ENCODE measurements at places on chromosomes 3 and 15. TPM values are rescaled to one million over a fixed set of nuclear protein-coding genes. Genes with fewer than 3 reads are reported as not detected.

CIDEC gene
- total RNA-seq: not detected

EFHB gene
- not detected for total RNA-seq

ROBO1 gene
- total RNA-seq: 0.05 TPM

AGBL1 gene
- not detected for total RNA-seq

CEP152 gene
- 42.7 TPM for total RNA-seq

DNA sequence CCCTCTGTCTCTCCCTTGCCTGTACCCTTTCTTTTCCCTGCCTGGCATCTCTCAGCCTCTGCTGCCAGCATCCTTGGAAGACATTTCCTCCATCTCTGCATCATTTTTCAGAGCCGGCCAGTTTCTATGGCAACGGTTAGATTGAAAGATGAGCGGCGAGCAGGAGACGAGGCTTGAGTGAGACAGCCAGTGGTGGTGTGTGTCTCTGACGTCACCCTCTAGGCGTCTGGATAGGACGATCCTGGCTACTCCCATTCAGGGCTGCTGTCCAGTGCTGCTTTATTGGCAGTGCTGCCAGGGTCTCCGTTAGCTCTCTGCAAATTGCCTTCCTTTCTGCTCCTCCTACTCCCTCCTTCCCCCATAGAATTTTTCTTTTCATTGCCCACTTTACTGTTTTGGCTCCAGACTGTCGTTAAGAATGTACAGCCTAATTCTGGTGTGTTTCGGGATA is 57.9 kb downstream of the TRAK1 start:
- H3K36me3 ChIP-seq: no peaks in the 10 kb centered on the region
- DNase-seq: no peak
- peaks cover 32% of the 10 kb centered on the region for H3K4me1 ChIP-seq
- H3K27ac ChIP-seq: peak overlapping the region; percentile 41
- no peaks in the 10 kb centered on the region for H3K27me3 ChIP-seq

- H3K4me1 ChIP-seq: peaks cover 81% of the 10 kb centered on the region
- H3K27me3 ChIP-seq: no peaks in the 10 kb centered on the region
- H3K4me3 ChIP-seq: peak overlapping the region; percentile 94
Observed at GRCh38 chr3:39275963-39276593, 3.8 kb downstream of the CX3CR1 start.

GRCh38 chr3:145911016-145911415 is 250.0 kb downstream of the PLOD2 start:
- H3K27me3 ChIP-seq: no peaks in the 10 kb centered on the region
- H3K27ac ChIP-seq: no peak overlapping the region
- H3K4me3 ChIP-seq: no peak overlapping the region
- H3K4me1 ChIP-seq: no peaks in the 10 kb centered on the region
- DNase-seq: no peak

DNA sequence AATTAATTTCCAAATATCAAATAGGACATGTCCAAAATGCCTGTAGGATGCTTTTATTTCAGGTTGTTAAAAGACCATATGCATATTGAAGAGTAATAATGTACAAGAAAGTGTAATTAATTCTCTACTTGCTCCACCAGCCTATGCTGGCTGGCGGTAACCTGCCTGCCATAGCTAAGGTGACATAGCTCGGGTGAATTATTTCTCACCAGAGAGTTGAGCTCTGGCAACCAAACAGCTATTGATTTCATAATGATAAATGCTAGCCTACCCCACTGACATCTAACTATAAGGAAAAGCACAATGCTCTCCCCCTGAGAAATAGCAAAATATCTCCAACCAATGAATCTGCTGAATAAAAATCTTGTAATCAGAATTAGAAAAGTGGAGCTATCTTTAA is 48.9 kb downstream of the GADL1 start:
- H3K4me1 ChIP-seq: peaks cover 6% of the 10 kb centered on the region
- H3K27me3 ChIP-seq: peaks cover 10% of the 10 kb centered on the region
- H3K27ac ChIP-seq: no peak overlapping the region
- no peak for DNase-seq
- no peaks in the 10 kb centered on the region for H3K36me3 ChIP-seq

DNA sequence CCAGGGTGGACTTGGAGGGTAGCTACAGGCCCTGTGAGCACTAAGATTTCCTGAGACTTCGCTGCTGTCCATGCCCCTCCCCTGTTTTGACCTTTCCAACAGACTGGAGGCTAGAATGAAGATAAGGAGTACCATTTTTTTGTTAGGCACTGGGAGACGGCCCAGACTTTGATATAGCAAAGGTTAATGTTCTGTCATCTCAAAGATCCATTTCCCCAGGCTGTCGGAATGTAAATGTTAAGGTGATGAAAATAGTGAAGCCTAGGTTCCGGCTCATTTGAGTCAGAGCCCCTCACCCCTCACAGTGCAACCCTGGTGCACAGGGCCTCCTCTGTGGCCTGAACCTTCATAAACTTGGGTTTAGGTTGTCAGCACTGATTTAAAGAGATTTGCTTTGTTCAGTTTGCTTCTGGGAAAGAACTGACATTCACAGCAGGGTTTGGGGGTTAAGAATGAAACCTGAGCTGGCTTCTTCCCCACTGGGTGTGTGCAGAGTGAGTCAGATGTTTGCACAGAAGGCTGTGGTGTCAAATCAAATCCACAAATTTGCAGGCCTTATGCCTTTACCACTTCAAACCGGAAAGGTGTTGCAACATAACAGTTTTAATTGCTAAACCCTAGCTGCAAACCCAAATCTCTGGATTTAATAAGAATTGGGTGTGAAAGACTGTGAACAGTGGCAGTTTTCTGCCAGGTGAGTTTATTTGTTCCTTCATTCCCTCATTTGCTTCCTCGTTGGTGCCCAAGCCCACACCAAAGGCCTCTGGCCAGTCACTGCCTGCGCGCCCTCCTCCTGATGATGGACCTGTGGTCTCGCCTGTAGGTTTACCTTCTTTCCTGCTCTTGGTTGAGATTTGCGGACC is 20.6 kb upstream of the KCTD6 start:
- H3K36me3 ChIP-seq: no peaks in the 10 kb centered on the region
- peak; percentile 87 for DNase-seq
- H3K27me3 ChIP-seq: peaks cover 5% of the 10 kb centered on the region
- H3K4me3 ChIP-seq: peak overlapping the region; percentile 62

GRCh38 chr3:42884324-42884723 is 8.6 kb upstream of the CYP8B1 start:
- peaks cover 26% of the 10 kb centered on the region for H3K27me3 ChIP-seq
- no peaks in the 10 kb centered on the region for H3K36me3 ChIP-seq
- peaks cover 13% of the 10 kb centered on the region for H3K4me1 ChIP-seq
- no peak overlapping the region for H3K27ac ChIP-seq
- no peak for DNase-seq
- H3K4me3 ChIP-seq: no peak overlapping the region

DNA sequence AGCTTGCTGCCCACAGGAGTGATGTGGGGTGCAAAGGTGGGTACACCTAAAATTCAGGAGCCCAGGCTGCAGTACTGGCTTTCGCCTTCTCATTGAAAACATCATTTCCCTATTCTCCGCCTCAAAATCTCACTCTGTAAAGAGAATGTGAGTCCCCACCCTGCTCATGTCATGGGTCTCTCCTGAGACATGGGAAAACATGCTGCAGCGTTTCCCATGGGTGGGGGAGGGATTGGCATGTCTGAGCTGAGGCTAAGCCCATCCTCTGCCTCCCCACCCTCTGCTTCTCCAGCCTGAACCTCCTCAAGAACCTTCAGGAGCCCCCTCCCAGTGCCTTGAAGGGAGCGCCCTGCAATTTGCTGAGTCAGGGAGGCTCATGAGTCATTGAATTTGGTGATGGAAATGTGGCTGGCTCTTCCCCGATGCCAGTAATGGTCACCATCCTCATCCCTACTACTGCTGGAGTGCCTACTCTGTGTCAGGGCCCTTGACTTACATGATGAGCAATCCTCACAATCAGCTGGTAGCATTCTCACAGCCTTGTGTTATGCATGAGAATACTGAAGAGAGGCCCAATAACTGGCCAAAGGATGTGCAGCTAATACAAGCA is 28.8 kb downstream of the WNT5A start:
- H3K27ac ChIP-seq: no peak overlapping the region
- no peaks in the 10 kb centered on the region for H3K4me1 ChIP-seq

- H3K27ac ChIP-seq: no peak overlapping the region
- H3K36me3 ChIP-seq: no peaks in the 10 kb centered on the region
- DNase-seq: no peak
- no peak overlapping the region for H3K4me3 ChIP-seq
- no peaks in the 10 kb centered on the region for H3K4me1 ChIP-seq
Observed at GRCh38 chr3:66712210-66712609, 211.4 kb upstream of the LRIG1 start.

GRCh38 chr15:79505956-79506355 is 73.8 kb downstream of the MINAR1 start:
- H3K4me1 ChIP-seq: no peaks in the 10 kb centered on the region
- H3K27me3 ChIP-seq: no peaks in the 10 kb centered on the region
- no peaks in the 10 kb centered on the region for H3K36me3 ChIP-seq
- no peak overlapping the region for H3K27ac ChIP-seq
- H3K4me3 ChIP-seq: no peak overlapping the region

DNA sequence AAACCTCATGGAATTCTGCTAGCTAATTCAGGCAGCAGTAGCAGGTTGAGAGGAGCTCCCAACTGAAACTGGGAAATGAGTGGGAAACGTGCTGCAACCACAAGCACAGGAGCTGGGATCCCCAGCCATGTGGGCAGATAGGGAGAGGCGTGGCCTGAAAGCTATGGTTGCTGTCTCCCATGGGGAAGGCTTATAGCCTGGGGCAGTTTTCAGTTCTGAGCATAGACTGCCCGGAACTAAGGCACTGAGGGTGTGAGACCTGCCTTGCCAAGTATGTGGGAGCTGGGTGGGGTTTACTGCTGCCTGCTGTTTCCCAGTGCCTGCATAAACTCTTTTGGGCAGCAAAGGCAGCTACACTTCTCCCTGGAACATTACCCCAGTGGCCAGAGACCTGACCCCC is 229.5 kb downstream of the TUSC7 start:
- no peaks in the 10 kb centered on the region for H3K4me1 ChIP-seq
- H3K4me3 ChIP-seq: no peak overlapping the region
- H3K27me3 ChIP-seq: no peaks in the 10 kb centered on the region
- peaks cover 7% of the 10 kb centered on the region for H3K36me3 ChIP-seq

All from natural killer cell treated with Interleukin-12 subunit alpha and Interleukin-12 subunit beta and Interleukin-15 and Interleukin-18, amount 100 ng/mL, for 72 hours (primary cell).